ENCODE measurements at places on chromosomes 7 and 10. TPM values are rescaled to one million over a fixed set of nuclear protein-coding genes. Genes with fewer than 3 reads are reported as not detected.

- H3K4me3 ChIP-seq = peak overlapping the region; percentile 30
- no peak for DNase-seq
- H3K27ac ChIP-seq = no peak overlapping the region
- no peaks in the 10 kb centered on the region for H3K36me3 ChIP-seq
- H3K4me1 ChIP-seq = no peaks in the 10 kb centered on the region
- no peaks in the 10 kb centered on the region for H3K27me3 ChIP-seq
Measured at GRCh38 chr10:121063744-121064143, 212.6 kb downstream of the WDR11 start.

FIGNL1 gene
- polyA plus RNA-seq = 18.5 TPM

AGR2 gene
- 0.17 TPM for polyA plus RNA-seq

HOXA4 gene
- not detected for polyA plus RNA-seq

GRCh38 chr10:118621304-118621942 is 26.0 kb upstream of the PRLHR start:
- H3K4me1 ChIP-seq = no peaks in the 10 kb centered on the region
- H3K27ac ChIP-seq = no peak overlapping the region
- peaks cover 36% of the 10 kb centered on the region for H3K27me3 ChIP-seq
- no peak overlapping the region for H3K4me3 ChIP-seq

- peaks cover 6% of the 10 kb centered on the region for H3K27me3 ChIP-seq
- DNase-seq = no peak
- H3K4me3 ChIP-seq = no peak overlapping the region
- H3K27ac ChIP-seq = no peak overlapping the region
- no peaks in the 10 kb centered on the region for H3K4me1 ChIP-seq
Measured at GRCh38 chr7:36040679-36041078, 112.4 kb upstream of the EEPD1 start.

DNA sequence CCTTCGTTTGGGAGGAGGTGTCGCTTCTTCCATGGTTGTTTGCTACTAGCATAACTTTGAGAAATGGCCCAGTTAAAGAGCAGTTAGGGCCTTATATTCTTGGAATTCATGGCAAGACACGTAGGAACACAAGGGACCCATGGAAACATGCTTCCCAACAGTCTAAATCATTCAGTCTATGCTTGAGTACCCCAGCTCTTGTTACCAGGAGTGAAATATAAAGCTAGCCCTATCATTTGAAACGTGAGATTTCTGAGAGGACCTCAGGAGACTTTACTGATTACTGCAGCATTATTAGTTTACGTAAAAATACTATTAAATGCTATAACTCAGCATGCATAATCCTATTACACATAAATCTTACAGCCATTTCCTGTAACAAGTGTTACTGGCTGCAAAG is 328.6 kb upstream of the CDC14C start:
- no peaks in the 10 kb centered on the region for H3K4me1 ChIP-seq
- DNase-seq = no peak
- no peaks in the 10 kb centered on the region for H3K27me3 ChIP-seq
- H3K4me3 ChIP-seq = no peak overlapping the region
- H3K27ac ChIP-seq = no peak overlapping the region

DNA sequence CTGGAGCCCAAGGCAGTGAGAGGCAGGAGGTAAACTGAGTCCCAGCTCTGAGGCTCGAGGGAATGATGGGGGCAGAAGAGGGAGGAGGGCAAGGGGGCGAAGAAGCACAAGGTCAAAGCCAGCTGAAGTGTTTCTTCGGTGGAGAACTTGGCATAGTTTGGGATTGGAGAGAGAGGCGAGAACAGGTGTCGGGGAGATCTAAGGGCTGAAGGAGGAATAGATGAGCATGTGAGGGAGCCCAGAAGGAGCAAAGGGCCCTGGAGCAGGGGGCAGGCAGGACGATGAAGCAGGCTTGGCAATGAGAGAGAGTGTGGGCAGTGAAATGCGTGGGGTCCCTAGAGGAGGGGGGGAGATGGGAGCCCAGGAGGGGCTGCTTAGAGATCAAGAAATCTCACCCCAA is 35.9 kb downstream of the SH3PXD2A start:
- no peaks in the 10 kb centered on the region for H3K4me1 ChIP-seq
- no peak overlapping the region for H3K27ac ChIP-seq
- H3K4me3 ChIP-seq = no peak overlapping the region

GRCh38 chr10:49751216-49751615 is 10.9 kb downstream of the OGDHL start:
- no peak for DNase-seq
- H3K36me3 ChIP-seq = no peaks in the 10 kb centered on the region
- no peak overlapping the region for H3K4me3 ChIP-seq
- H3K27me3 ChIP-seq = peaks cover 13% of the 10 kb centered on the region
- H3K27ac ChIP-seq = no peak overlapping the region
- no peaks in the 10 kb centered on the region for H3K4me1 ChIP-seq

PAPOLB gene
- polyA plus RNA-seq = not detected

ACHE gene
- polyA plus RNA-seq = 0.92 TPM

CLIP2 gene
- 1.0 TPM for polyA plus RNA-seq

- H3K27ac ChIP-seq = no peak overlapping the region
- H3K36me3 ChIP-seq = no peaks in the 10 kb centered on the region
- H3K4me3 ChIP-seq = no peak overlapping the region
- DNase-seq = no peak
Measured at GRCh38 chr7:145951566-145951965, 165.0 kb upstream of the CNTNAP2 start.

GRCh38 chr7:90180011-90180585 is 25.8 kb downstream of the STEAP1 start:
- H3K36me3 ChIP-seq = peaks cover 5% of the 10 kb centered on the region
- H3K4me3 ChIP-seq = no peak overlapping the region
- no peak for DNase-seq
- peaks cover 7% of the 10 kb centered on the region for H3K4me1 ChIP-seq
- H3K27ac ChIP-seq = no peak overlapping the region
- no peaks in the 10 kb centered on the region for H3K27me3 ChIP-seq

DNA sequence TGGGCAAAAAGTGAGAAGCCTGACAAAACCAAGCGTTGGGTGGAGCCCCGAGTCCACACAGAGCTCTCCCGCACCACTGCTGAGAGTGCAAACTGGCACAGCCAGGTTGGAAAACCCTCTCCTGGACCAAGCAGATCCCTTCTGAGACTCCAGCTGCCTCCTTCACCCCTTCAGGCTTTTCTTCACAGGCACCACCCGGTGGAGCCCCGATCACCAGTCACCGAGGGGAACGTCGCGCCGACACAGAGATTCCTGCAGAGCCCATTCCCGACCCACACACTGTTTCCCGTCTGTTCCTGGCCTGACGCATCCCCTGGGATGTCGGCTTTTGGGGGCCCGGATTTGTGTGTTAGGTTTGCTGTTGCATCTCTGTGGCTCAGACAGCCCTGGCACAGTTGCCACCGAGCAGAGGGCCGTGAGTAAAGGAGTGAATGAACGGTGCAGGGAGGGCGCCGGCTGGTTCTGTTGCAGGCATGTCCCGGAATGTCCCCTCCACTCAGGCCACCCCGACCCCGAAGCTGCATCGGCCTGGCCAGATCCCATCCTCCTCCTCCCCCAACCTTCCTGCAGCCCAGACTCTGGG is 51.0 kb upstream of the INPP5A start:
- H3K27me3 ChIP-seq = peaks cover 12% of the 10 kb centered on the region
- no peak for DNase-seq
- no peak overlapping the region for H3K4me3 ChIP-seq
- H3K4me1 ChIP-seq = no peaks in the 10 kb centered on the region
- no peaks in the 10 kb centered on the region for H3K36me3 ChIP-seq

NANOS1 gene
- polyA plus RNA-seq = not detected
